ENCODE measurements at places on chromosomes 12 and 14.

DNA sequence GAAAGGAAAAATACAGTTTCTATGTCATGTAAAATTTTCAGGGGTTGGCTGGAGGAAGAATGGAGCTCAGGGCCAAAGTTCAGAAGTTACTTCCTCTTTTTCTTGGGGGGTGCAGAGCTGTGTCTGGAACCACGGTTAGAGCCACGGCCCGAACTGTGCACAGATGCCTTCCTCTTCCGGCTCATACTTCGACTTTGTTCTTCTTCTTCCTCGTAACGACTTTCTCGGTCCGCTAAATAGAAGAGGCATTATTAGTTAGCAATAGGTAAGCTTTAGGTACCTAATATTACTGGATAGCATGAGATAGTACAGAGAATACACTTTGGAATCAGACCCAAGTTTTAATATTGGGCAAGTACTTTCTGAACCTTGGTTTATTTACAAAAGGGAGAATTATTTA is 31.2 kb downstream of the SUPT16H start:
- peak; percentile 81 for DNase-seq

- DNase-seq = no peak
Observed at GRCh38 chr12:10147714-10148403, 17.9 kb upstream of the CLEC7A start.

DNA sequence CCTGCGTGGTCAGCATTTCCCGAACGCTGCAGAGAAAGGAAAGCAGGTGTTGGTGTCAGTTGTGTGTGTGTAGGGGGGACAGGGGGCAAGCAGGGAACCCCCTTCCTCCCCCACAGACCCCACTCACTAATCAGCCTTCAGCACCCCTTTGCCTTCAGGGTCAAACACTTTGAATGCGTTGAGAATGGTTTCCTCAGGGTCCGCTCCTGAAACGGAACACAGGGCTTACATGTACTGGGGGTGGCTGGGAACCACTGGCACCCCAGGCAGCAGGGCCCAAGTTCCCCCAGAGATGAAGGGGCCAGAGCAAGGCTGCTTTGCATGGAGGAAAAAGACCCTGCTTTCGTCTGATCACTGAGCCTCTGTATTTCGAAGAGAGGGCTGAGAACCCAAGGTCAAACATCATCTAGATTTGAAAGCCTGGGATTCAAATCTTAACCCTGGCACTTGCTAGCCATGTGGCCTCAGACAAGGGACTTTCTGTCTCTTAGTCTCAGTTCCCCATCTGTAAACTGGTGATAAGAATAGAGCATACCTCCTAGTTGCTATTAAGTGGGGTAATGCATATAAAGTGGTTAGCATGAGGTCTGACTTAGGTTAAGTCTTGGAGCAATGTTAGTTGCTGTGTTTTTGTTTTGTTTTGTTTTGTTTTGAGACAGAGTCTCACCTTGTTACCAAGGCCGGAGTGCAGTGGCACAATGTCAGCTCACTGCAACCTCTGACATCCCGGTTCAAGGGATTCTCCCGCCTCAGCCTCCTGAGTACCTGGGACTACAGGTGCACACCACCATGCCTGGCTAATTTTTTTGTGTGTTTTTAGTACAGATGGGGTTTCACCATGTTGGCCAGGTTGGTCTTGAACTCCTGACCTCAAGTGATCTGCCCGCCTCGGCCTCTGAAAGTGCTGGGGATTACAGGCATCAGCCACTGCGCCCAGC is 7.0 kb downstream of the MYL2 start:
- DNase-seq = peak; percentile 90

- DNase-seq = no peak
Observed at GRCh38 chr14:92759679-92760523, 11.5 kb upstream of the LGMN start.

- no peak for DNase-seq
Observed at GRCh38 chr14:63457498-63457897, 85.7 kb downstream of the PPP2R5E start.

DNA sequence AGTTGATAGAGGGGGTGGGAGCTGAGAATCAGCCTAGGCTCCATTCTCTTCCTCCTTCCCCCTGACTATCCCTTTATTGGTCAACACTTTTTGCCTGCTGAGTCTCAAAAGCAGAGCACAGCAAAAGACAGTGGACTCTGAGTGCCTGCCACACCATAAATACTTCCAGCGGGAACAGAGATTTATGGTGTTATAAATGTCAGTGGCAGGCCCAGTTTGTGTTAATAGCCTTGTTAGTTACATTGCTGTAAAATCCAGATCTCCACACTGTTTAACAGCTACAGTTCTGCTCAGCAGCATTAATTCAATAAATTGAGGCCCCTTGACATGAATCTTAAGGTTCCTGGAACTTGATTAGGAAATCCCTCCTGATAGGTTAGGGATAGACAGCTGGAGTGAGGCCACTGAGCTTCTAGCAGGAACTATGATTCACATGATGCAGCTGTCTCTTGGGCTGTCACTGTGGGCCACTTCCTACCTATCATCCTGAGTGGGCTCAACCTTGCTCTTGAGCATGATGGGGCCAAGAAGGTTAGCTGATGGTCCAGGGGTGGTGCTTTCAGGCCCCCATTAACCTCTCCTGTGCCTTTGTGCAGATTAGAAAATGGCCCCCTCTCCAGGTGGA is 295.2 kb upstream of the SRRM4 start:
- DNase-seq = no peak

- DNase-seq = no peak
Observed at GRCh38 chr12:47141459-47141858, 61.7 kb upstream of the AMIGO2 start.

GRCh38 chr14:48703728-48704467 is 882.3 kb downstream of the RPS29 start:
- no peak for DNase-seq

- no peak for DNase-seq
Observed at GRCh38 chr14:78319406-78319805, 149.2 kb downstream of the NRXN3 start.

DNA sequence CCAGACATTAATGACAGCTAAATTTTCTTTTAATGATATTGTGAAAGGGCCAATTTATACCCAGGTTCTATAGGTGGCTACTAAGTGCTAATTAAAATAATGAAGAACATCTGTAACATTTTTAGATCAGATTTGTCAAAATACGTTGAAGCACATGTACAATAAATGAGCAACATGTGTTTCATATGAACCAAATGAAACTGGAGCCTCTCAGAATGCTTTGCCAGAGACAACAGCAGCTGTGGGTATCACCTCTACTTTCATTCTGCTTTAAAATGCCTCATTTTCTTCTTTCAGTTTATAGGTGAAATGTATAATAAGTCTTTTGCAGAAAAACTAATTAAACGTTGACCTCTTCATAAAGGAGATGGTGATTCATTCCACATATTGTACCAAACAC is 26.1 kb upstream of the MYF6 start:
- DNase-seq = no peak

GRCh38 chr12:130433411-130433810 is 95.7 kb downstream of the PIWIL1 start:
- DNase-seq = no peak

DNA sequence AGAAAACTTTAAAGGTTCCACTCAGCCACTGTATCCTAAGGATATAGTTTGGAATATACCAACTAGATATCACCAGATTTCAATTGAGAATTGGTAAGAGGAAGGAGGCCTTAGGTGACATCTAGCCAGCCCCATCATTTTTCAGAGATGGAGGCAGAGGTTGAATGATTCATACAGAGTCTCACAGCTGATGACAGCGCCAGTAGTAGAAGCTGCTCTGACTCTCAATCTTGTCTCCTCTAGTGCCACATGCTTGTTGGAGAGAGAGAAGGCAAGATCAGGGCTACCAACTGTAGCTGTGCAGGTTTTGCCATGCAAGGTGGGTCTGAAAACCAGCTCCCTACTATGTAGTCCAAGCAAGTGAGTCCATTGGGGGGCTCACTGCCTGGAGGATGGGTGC is 6.1 kb downstream of the FRMD6 start:
- no peak for DNase-seq

- no peak for DNase-seq
Observed at GRCh38 chr14:100988411-100988900, 84.9 kb upstream of the RTL1 start.

- DNase-seq = peak; percentile 83
Observed at GRCh38 chr12:7108796-7109571, at the start of gene C1RL. Gene C1RL, minus strand, starts transcription at chr12:7109214. Its CDS starts 34 bp downstream, at chr12:7109180.

DNA sequence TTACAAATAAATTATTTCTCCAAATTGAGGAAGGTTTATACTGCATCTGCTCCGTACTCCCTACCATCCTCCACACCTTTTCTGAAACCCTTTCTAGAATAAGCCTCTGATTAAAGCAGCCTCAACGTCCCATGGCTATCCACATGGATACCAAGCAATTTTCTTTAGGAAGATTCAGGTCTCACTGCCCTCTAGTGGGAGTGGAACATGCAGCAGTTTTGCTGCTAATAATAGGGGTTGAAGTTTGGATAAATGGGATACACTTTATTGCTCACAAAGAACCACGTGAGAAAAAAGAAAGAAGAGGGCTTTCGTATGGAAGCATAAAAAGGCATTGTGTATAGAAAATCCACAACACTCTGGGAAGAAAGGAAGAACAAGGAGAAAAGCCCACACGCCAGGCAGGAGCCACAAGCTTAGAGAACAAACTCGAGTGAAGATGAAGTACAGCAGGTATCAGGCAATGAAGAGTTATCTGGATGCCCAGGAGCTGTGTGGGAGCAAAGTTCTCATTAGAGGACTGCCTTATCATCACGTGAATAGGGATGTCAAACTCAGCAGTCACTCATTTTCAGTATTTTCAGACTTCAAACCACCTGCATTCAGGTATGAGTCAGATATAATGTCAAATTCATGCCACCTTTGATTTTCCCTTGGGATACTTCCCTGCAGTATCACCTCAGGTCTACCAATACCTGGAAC is 45.8 kb downstream of the CCER1 start:
- no peak for DNase-seq

GRCh38 chr12:57797933-57798332 is 15.3 kb downstream of the TSFM start:
- no peak for DNase-seq

All from B cell (primary cell).